ENCODE measurements at places on chromosomes 2 and 18. TPM values are rescaled to one million over a fixed set of nuclear protein-coding genes. Genes with fewer than 3 reads are reported as not detected.

ANKRD29 gene
- polyA plus RNA-seq: 1.2 TPM

SPHKAP gene
- 9.9 TPM for polyA plus RNA-seq

PER2 gene
- polyA plus RNA-seq: 5.6 TPM

BCL2 gene
- polyA plus RNA-seq: 8.0 TPM

TMEM178A gene
- 25.1 TPM for polyA plus RNA-seq

RAB12 gene
- polyA plus RNA-seq: 15.1 TPM

CCDC102B gene
- polyA plus RNA-seq: 3.0 TPM

YES1 gene
- polyA plus RNA-seq: 8.2 TPM

DUSP28 gene
- 6.3 TPM for polyA plus RNA-seq

Measured in brain (organoid and tissue), 16 donors.